ENCODE measurements at places on chromosomes 2 and 18. TPM values are rescaled to one million over a fixed set of nuclear protein-coding genes. Genes with fewer than 3 reads are reported as not detected.
A peak's percentile ranks its signal among the peaks of the same experiment; 100 is the strongest.

- DNase-seq: no peak
Measured at GRCh38 chr2:195468771-195469170, 188.3 kb upstream of the SLC39A10 start.

DNA sequence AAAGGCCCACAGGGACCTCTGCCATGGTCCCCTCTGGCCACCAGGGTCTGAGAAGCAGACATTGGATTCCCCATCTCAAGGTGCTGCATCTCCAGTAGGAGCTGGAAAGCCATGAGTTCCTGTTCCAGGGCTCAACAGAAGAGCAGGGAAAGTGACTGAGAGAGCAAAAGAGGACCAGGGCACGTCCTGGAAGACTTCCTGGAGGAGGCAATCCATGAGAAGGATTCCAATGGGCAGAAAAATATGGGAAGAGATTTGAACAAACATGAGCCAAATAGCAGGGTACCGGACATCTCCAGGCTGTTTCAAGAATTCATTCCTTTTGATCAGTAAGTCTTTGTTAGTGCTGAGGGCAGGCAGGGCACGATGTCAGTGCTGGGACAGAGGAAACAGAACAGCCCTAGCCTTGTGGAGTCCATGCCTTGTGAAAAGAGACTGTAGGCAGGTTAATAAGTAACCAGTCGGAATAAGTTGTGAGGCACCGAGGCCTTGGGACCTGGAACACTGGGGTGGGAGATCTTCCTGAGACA is 72.8 kb upstream of the TWIST2 start:
- DNase-seq: no peak

The ALPP gene
- total RNA-seq: not detected

The SERPINB11 gene
- not detected for total RNA-seq

- DNase-seq: peak; percentile 13
Measured at GRCh38 chr18:78659748-78660147, 319.9 kb upstream of the SALL3 start.

DNA sequence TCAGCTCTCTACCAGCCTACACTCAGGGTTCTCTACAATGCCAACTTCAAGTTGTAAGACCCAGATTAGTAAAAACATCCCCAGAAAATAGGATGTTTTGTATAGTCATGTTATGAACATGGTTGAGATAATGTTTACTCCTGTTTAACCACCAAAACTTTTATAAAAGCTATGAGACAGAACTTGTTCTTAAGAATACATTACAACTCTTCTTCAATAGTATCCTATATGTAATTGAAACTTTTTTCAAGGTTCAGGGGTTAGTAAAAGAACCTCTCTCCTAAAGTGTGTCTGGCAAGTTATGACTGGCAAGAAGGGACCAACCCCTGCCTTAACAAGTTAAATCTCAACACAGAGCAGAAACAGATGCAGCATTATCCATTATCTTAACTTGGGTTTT is 118.8 kb upstream of the STK17B start:
- no peak for DNase-seq

DNA sequence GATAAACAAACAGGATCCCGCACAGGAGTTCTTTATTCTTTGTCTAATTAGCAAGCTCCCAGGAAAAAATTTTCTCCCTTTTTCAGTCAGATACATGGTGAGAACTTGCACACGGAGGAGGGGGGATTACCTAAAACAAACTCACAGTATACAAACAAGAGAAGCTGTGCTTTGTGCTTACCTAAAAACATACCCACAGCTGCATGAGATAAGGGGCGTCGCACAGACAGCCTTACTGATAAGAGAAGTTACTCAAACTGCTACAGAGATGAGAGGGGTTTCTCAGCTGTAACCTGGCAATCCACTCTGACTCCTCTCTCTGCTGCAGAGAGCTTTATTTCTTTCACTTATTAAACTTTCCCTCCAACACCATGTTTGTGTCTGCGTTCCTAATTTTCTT is 32.9 kb upstream of the ST3GAL5 start:
- no peak for DNase-seq

- peak; percentile 57 for DNase-seq
Measured at GRCh38 chr2:41854227-41854626, 193.6 kb upstream of the PKDCC start.

The FZD7 gene
- total RNA-seq: 0.43 TPM

All from activated naive CD4-positive, alpha-beta T cell treated with anti-CD3 and anti-CD28 coated beads for 36 hours (primary cell).